ENCODE measurements at places on chromosomes 4 and X. TPM values are rescaled to one million over a fixed set of nuclear protein-coding genes. Genes with fewer than 3 reads are reported as not detected.

GRCh38 chr4:4269331-4269731, 20.6 kb downstream of the LYAR start:
- DNase-seq, result no peak

DNA sequence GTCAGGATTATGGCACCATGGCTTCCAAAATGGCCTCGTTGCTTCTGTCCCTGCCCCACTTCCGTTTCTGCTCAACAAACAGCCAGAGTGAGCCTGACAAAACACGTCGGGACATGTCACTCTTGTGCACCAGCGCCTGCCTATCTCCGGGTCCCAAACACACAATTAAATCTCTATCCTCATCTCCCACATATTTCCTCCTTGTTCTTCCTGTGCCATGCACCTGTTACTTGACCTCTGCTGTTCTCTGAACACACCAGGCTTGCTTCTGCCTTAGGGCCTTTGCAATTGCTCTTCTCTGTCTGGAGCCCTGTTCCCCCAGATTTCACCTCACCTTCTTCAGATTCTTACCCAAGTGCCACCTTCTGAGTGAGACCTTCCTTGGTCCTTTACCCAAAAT, 12.7 kb upstream of the CD38 start:
- DNase-seq, result no peak

- no peak for DNase-seq
Measured at GRCh38 chrX:10482261-10482660, 138.1 kb downstream of the MID1 start.

GRCh38 chr4:38781854-38782261, 932 bp downstream of the TLR10 start:
- no peak for DNase-seq

- DNase-seq, result no peak
Measured at GRCh38 chrX:147933815-147934214, 22.1 kb downstream of the FMR1 start.

The CLGN gene
- 0.72 TPM for total RNA-seq

Data from osteoblast (primary cell).